ENCODE measurements at places on chromosomes 3 and 15.

DNA sequence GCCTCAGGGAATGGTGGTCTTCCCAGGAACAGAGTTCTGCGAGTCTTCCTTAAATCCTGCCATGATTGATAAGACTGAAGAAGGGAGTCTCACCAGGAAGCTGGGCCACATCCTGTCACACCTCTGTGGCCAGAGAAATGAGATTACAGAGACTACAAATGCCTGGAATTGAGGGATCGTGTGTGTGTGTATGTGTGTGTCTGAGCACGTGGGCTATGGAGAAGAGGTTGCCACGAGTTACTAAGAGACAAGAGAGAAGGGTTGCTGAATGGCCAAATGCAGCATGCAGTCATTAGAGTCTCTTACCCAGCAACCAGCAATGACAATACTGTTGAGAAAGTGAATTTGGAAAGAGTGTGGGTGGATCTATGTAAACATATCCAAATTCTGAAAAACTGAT is 443.1 kb downstream of the MFSD1 start:
- no peak for DNase-seq

DNA sequence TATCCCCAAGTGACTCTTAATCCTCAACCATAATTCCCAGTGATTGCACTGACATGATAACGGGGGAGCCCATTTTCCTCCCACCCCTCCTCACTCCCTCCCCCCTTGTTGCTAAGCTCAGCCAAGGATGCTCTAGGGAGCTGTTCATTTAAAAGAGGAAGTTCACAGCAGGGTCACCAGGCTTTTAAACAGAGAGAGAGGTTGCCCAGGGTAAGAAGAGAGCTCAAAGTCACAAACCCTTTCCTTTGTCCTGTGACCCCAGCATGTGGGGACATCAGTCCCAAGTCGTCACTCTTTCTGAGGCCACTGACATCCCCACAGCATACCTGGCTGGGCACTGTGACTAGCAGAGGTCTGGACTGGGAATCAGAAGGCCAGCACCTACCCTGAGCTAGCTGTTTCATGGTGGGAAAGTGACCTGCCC is 144.1 kb downstream of the RORA start:
- DNase-seq = no peak

DNA sequence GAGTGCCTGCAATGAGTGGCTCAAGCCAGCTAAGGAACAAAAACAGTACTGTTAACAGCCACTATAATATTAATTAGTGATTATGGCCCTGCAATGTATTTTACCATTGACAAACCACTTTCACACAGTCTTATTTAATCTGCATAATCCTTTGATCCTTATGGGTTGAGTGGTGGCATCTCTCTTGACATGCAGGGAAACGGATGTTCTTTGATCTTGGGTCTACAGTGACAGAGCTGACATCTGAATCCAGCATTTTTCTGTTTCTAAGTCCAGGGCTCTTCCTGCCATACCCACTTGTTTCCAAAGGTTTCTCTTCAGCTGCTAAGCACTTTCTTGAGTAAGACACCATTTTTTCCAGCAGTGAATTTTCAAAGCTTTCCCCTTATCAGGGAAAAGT is 277.7 kb upstream of the ROPN1 start:
- no peak for DNase-seq

DNA sequence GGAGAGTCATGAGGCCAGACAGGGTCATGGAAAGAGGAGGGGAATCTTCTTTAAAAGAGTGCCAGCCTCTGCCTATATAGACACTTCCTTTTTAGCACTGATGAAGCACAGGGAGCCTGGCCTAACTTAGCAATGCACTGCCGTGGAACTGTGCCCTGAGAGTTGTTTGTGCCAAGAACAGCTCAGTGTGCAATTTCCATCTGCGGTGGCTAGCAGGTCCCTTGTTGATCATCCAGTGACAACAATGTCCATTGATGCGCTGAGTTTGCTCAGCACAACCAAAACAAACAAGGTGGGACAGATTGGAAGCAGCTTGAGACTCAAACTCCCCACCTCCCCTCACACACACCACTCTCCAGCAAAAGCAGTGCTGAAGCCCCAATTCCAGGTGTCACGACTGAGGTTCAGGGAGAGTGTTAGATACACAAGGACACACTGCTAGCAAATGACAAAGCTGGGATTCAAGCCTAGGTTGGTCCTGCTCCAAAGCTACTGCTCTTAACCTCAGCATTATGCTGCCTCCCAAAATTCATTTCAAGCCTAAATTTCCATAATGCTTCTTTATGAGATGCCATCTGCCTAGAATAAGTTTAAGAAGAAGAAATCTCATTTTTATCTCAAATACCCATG is 316.6 kb upstream of the UBE2E2 start:
- no peak for DNase-seq

DNA sequence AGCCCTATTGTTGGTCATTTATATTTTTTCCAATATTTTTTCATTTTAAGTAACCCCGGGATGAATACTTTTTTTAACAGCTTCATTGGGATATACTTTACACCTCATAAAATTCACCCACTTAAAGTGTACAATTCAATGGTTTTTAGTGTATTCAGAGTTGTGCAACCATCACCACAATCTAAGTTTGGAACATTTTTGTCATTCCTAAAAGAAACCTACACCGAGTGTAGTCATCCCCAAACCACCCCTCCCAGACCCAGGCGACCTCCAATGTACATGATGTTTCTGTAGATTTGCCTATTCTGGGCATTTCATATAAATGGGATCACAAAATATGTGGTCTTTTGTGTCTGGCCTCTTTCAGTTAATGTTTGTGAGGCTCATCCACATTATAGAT is 118.3 kb upstream of the FRMD4B start:
- DNase-seq = no peak

- no peak for DNase-seq
Observed at GRCh38 chr3:99249627-99250026, 348.1 kb upstream of the DCBLD2 start.

DNA sequence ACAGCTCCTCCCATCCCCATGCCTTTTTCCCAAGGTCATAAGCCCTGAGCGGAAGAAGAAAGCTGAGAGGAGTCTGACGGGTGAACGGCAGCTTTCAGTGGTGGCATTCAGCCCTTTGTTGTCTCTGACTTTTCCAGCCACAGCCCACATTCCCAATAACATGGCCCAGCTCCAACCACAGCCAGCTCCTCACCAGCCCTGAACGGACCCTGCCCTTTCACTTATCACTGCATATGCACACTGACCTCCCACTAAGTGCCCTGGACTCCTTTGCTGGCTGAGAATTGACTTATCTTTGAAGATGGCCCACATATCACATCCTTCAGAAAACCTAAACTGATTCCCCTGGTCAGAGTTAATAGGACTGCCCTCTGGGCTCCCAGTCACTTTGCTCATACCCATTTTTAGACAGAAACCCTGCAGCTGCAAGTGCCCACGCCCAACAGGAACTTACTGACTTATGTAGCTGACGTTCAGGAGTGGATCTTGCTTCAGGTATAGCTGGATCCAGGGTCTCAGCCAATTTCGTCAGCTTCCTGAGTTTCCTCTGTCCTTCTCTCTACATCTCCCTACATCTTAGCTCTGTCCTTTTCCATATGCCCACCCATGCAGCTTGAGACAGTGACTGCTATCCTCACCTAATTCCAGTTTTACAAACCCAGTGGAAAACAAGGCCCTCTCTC is 348.5 kb upstream of the PROK2 start:
- DNase-seq = no peak

DNA sequence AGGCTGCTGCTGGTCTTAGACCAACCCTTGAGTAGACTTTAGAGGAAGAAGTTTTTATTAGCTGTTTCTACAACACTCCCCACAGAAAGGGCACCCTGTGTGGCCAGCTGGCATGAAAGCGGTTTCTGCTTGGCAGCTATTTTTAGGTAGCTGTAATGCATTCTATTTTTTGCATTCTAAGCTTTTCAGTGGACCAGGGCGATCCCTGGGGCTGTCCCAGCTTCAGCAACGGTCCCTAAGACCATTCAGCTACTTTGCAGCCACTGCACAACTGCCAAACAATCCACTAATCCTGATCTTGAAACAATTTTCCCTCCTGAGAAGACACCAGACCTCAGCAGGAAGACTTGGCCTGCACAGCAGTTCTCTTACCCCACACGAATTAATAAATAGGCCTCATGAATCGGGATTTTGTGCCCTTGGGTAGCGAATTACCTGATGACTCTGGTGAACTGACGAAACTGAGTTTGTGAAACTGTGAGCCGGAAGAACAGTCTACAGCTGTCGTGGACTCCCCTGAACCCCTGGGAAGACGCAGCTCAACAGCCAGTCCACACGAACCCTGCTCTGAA is 14.6 kb upstream of the TFRC start:
- no peak for DNase-seq

GRCh38 chr15:59420986-59421618 is 16.9 kb upstream of the FAM81A start:
- DNase-seq = no peak

DNA sequence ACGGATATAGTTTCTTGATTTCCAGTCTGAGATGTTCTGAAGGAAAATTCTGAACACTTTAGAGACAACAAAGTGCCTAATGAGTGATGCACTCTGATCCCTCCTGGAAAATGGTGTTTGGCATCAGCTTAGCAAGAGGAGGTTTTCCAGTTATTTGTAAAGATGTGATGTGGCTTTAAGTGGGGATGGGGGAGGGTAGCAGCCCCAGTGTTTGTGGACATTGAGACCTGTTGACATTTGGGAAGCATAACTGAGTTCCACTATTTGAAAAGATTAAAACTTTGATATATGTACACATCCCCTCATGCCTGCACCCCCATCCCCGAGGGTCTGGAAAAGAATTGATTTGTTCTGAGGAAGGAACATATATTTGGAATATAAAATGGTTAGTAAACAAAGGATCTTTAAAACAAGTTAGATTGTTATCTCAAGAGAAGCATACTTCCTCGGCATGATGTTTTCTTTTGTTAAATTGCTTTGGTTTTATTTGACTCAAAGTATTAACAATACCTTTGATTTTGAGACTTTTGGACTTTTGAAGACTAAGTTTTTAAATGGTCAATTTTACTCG is 6.5 kb downstream of the IGF1R start:
- DNase-seq = no peak

DNA sequence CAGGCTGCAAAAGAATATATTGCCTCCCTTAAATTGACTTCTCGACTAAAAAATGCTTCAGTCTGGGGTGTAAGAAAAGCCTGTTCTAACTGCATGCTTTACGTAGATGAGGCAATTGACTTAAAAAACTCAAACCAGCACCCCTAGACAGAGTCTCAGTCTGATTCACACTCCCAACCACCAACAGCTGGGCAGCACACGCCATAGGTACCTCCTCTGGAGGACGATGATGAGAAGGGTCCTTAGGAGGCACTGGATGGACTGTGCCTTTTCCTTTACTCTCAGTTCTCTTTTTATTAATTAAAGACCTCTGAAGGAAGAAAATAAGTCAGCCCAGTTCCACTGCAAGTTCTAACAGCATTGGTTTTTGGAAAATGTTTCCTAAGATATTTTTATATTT is 175.0 kb downstream of the PDZRN3 start:
- DNase-seq = no peak

GRCh38 chr3:81909796-81910195 is 148.4 kb upstream of the GBE1 start:
- DNase-seq = no peak

DNA sequence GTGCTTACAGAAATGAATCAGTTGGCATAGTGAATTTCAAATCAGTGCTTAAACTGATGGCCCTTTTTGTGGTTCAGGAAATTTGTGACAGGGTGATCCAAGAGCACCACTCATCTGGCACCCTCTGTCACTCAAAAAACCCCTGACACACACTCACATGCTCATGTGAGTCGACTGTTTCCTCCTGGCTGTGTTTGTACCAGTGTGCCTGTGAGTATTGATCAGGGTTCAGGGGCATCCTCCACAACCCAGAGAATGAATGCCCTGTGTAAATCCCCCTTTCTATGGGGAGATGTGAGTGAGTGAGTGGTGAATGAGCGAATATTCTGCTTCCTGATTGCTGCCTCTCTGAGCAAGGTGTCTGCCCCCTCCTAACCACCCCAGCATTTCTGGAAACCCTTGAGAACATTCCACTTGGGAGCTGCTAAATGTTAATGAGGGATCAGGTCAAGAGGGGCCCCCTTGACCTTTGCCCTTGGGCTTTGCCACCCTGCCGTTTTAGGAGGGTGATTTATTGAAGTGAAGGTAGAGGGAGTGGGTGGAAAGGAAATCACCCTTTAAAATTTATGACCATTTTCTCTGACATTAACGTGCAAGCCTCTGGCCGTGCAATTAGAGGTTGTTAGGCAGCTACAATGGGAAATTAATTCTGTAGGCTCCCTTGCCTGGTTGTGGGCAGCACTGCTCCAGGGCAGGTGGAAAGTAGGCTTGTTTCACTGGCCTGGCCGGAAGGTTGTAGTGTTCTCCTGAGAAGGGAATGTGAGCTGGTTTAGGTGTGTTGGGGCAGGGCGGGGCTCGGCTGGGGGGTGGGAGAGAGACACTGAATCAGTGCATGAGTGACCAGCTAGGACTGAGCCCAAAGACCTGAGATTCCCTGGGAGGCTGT is 87.2 kb downstream of the SLCO3A1 start:
- DNase-seq = no peak

DNA sequence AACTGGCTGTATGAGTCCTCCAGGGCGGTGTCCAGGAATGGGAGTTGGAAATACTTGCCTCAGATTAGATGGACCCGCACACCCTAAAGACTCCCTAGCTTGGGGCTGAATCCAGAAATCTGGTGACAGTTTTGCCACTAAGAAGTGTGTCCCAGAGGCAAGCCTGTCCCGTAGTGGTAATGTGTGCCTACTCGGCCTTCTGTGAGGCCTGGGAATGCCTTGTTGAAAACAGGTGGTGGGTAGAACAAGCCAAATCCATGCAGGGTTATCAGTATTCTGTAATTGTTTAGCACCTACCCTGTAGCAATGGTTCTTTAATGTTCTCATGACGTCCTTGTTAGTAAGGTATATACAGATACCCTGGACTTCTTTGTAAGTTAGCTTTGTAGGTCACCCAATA is 1.6 kb downstream of the C3orf52 start:
- no peak for DNase-seq

DNA sequence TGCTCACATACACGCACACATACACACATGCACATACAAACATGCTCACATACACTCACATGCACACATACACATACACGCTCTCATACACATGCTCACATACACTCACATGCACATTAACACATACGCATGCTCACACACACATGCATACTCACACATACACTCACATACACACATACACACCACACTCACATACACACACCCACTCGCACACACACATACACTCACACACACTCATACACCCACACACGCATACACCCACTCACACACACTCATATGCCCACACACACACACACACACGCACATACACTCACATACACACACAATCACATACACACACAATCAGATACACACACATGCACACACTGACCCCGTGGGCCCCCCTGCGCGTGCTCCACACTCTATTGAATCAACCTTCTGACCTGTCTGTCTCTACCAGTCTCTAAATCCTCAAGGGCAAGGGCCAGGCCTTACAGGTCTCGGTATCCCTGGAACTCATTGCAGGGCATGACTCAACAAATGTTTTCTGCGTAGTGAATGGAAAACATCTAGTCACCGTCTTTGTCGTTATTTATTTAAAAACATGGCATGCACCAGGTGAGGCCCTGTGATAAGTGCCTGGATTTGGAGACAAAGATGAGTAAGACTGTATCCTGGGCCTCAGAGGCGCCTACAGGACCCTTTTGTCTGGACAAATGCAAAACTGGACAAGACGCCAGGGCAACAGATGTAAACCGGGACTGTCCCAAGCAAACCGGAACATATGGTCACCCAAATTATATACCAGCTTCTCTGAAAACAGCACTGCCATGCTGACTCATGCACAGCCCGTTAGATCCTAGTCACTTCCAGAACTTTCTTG is 41.8 kb downstream of the GRK7 start:
- no peak for DNase-seq

GRCh38 chr15:67296188-67296587 is 41.6 kb downstream of the IQCH start:
- no peak for DNase-seq

GRCh38 chr3:116899253-116899652 is 189.7 kb downstream of the TUSC7 start:
- DNase-seq = no peak

Measured in NCI-H226 (cell line).